ENCODE measurements at places on chromosomes 5 and 9. TPM values are rescaled to one million over a fixed set of nuclear protein-coding genes. Genes with fewer than 3 reads are reported as not detected.

The SEMA5A gene
- total RNA-seq, result 0.12 TPM

The SPATA31D4 gene
- total RNA-seq, result not detected

The SOX30 gene
- 0.10 TPM for total RNA-seq

The CCDC192 gene
- total RNA-seq, result not detected

The OGN gene
- total RNA-seq, result not detected

The ARL14EPL gene
- not detected for total RNA-seq

The CFAP90 gene
- not detected for total RNA-seq

The TBC1D2 gene
- 8.3 TPM for total RNA-seq

The NSD1 gene
- total RNA-seq, result 83.2 TPM

The CTSV gene
- 0.46 TPM for total RNA-seq

The TRIM14 gene
- 124 TPM for total RNA-seq

The PCDHGA11 gene
- not detected for total RNA-seq

The IL3 gene
- 0.20 TPM for total RNA-seq

The EQTN gene
- total RNA-seq, result not detected

The AQP3 gene
- 190 TPM for total RNA-seq

The TCF7 gene
- total RNA-seq, result 283 TPM

The DIPK1B gene
- not detected for total RNA-seq

The CDH18 gene
- not detected for total RNA-seq

The CENPH gene
- 40.0 TPM for total RNA-seq

The KIF24 gene
- 11.0 TPM for total RNA-seq

The GNA14 gene
- total RNA-seq, result not detected

The RAI14 gene
- 0.50 TPM for total RNA-seq

The FOXD4L6 gene
- not detected for total RNA-seq

The IL9 gene
- total RNA-seq, result not detected

The TOR2A gene
- 21.7 TPM for total RNA-seq

The ZNF189 gene
- 12.9 TPM for total RNA-seq

The ADAMTS12 gene
- total RNA-seq, result not detected

The PCDHA5 gene
- not detected for total RNA-seq

The DAB2 gene
- total RNA-seq, result not detected

The FAM174A gene
- total RNA-seq, result 3.2 TPM

The MACROH2A1 gene
- 297 TPM for total RNA-seq

The NR2F1 gene
- total RNA-seq, result not detected

The MEIKIN gene
- not detected for total RNA-seq

The DMRT3 gene
- not detected for total RNA-seq

The SLC46A2 gene
- not detected for total RNA-seq

The PLPPR1 gene
- not detected for total RNA-seq

The C1QTNF3 gene
- 5.2 TPM for total RNA-seq

The PIP5KL1 gene
- total RNA-seq, result 2.5 TPM

The SEPTIN8 gene
- 21.6 TPM for total RNA-seq

The PCDHGC4 gene
- not detected for total RNA-seq

The RASGEF1C gene
- total RNA-seq, result not detected

The PGM5 gene
- not detected for total RNA-seq

The TAS2R1 gene
- total RNA-seq, result not detected

The CCL21 gene
- not detected for total RNA-seq

The TSSK1B gene
- not detected for total RNA-seq

The PCDHB10 gene
- total RNA-seq, result not detected

Data from activated CD4-positive, alpha-beta T cell treated with anti-CD3 and anti-CD28 coated beads, Interleukin-2, amount 10 ng/mL, durations not matched to agents 7 days and 5 days (primary cell).